ENCODE measurements at places on chromosomes 13 and 19.

- peak; percentile 5 for DNase-seq
Observed at GRCh38 chr13:28640861-28641599, 17.9 kb upstream of the POMP start.

DNA sequence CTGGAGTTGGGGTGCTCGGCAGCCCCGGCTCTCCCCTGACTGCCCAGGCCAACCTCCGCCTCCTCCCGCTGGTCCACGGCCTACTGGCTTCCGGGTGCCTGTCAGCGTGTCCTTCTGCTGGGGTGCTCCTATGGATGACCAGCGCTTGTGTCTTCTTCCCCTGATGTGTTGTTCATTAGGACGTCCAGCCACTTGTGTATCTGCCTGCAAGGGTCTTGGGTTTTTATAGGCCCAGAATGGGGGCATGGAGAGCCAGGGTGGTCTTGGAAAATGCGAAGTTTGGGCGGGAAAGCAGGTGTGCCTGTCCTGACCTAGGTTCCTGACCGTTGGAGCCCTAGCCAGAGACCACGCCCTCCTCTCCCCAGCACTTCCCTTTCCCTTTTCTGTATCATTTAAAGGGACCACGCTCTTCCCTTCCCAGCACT is 139.8 kb downstream of the SLITRK5 start:
- DNase-seq, result no peak

DNA sequence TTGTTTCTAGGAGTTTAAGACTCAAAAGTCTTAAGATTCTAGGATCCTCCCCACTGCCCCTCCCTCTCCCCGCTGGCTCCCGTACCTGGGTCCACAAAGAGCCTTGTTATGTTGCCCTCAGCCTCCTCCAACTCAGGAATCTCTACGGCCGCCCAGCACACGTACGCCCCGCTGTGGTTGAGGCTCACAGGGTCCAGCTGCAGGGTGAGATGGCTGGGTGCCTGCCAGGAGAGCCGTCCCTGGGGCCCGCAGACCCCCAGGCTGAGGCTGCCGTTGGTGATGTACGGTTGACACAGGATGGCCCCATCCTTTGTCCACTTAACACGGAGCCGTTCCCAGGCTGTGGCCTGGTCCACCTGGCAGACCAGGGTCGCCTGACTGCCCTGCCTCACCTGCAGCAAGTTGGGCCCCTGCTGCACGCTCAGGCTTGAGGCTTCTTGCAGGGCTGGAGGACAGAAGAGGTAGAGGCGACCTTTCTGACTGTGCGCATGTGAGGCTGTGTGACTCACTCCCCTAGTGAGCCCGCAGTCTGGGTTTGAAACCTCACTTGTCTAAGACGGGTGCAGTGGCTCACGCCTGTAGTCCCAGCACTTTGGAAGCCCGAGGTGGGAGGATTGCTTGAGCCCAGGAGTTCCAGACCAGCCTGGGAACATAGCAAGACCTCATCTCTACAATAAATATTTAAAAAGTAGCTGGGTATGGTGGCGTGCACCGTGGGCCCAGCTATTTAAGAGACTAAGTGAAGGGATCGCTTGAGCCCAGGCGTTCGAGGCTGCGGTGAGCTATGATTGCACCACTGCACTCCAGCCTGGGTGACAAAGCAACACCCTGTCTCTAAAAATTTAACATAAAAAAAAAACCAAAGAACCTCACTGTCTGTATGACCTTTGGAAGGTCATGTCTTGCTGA is 4.0 kb downstream of the TMIGD2 start:
- DNase-seq, result no peak

DNA sequence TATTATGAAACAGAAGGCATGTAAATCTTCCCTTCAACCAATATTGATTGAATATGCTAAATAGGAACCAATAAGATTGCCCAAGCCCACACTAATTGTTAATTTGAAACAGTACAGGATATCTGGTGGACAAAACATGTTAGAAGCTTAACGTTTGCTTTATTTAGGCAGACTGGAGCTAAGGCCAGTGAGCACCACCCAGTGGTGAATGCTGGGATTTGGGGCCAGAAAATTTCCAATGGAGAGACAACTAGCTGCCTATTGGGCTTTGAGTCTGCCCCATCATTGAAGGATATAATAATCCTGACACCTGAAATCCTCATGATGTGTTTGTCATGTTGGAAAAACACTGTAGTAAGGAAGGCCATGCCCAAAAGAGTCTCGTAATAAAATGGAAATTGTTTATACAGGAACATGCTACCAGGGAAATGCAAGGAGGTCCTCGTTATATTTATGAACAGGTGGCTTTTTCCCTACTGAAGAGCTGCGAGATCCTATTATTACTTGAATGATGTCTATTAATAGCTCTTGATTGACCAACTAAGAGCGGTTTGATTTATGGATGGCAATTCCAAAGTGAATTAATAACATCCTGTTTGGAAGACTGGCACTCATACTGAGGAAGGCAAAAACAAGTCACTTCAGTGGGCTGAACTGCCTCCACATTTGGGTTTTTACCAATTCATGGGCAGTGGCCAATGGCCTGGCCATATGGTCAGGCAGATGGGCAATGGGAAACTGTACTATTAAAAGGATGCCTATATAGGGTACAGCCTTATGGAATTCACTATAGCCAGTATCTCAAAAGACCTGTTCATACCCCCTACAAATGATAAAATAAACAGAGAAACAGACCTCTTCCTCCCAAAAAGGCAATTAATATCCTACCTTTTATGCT is 8.7 kb downstream of the SIGLECL1 start:
- no peak for DNase-seq

DNA sequence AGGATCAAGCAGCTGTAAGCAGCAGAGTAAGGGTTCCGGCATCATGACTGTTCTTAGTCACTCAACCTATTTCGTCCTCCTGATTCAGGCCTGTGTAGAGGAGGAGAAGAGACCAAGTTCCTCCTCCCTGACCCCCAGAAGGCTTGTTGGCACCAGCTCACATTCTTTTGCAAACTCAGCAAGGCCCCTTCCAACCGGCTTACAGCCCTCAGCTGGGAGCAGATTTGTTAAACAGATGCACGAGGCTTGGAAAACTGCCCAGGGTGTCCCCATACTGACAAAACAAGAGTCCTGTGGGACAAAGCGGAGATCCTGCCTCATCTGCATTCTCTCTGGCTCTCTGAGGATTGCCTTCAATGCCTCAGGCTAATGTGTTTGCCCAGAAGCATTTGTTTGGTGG is 113.2 kb upstream of the SOX21 start:
- DNase-seq, result peak; percentile 44

DNA sequence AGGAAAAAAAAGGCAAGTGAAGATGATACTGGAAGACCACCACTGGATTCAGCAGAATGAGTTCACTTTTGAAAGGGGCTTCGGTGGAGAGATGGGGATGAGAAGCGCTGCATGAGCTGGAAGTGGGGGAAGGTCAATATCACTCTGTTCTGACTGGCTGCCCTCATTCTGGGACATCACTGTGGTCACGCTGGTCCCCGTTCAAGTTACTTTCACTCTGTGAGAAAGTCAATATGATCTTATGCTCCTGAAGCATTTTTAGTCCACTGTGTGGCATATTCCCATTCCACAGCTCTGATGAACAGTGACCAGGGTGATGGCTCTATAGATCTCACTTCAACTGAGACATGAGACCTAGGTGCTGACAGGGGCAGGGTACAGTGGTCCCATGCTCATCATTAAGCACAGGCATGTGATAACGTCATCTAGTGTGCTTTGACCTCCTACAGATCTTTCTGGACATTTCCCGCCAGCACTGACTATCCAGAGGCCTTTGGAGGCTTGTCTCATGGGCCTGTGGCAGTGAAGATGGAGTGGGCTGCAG is 40.2 kb upstream of the GPR183 start:
- DNase-seq, result no peak

GRCh38 chr19:4618019-4618418 is 21.3 kb upstream of the TNFAIP8L1 start:
- no peak for DNase-seq

DNA sequence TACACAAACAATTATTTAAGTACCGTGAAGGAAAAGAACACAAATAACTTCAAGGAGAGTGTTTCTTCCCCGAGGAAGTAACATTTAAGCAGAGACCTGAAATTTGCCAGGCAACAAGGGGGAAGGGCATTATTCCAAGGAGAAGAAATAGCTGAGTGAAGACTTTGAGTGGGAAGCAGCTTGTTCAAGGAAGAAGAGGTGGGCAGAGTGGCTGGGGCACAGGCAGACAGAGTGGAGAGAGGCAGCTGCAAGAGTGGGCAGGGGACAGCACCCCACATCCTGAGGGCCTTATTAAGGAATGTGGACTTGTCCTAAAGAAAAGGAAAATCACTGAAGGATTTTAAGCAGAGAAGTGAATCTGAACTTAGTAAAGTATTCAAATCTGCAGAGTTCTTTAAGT is 4.7 kb upstream of the DCLK1 start:
- no peak for DNase-seq

GRCh38 chr13:97261254-97262005 is 39.3 kb downstream of the MBNL2 start:
- no peak for DNase-seq

DNA sequence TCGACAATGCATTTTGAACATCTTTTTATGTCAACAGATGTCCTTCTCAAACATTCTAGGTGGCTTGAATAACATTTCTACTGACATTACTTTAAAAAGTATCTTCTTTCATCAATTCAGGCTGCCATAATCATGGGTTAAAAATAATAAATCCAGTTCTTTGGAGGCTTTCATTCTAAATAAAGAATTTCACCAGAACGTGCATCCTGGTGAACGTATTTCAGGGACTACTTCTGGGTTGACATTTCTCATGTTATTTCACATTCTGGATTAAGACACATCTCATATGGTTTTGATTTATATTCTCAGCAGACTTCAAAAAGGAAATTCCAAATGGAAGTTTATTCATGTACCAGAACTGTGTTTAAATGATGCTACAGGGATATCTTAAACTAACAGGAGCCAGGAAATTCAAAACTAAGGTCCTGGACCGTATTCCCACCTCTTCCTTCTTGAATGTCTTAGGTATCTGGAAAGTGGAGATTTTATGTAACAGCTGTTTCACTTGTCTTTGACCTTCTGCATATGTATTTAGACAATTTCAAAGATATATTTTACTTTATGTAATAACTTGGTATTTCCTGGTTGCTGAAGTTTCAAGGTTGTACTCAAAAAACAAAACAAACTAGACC is 107.2 kb downstream of the STARD13 start:
- no peak for DNase-seq

DNA sequence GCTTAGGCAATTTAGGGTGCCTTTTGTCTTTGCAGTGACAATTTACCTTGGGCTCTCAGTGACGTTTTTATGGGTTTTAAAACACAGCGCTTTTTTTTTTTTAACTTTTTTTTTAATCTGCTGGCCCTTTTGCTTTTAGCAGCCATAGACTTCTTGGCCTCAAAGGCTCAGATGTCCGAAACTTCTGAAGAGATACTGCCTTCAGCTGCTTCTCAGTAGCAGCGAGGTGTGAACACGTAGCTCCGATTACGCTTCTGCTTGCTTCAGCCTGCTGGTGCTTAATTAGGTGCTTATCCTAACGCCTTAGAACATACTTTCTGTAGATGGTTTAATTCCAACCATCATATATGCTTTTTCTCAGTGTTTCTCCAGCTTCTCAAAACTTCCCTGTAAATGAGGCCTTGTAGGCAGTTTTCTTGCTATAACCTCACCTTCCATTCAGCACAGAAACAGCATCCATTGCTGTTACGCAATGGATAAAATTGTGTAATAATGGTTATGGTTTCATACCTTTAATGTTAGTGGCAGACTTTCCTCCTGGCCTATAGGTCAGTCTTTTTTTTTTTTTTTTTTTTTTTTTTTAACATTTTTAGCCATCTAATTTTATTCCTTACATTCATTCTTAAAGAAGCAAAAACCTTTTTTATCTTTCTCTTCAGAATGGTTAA is 723.9 kb downstream of the GPC5 start:
- DNase-seq, result no peak
